Nucleus accumbens (tissue), 56 donors: ENCODE measurements at places on chromosomes 1 and 21.

DNA sequence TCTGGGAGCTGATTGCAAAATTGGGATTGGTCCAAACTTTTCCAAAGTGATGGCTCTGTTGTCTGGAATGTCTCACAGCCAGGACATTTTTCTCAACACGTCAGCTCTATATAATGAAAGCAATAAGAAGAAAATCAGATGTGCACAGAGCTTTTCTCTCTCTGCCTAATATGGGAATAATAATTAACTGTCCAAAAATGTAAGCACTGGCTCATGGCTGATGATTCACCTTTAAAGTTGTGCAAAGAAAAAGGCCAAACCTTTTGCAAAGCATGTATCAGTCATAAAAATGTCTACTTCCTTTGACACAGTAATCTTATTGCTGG is 30.4 kb downstream of the ZNF281 start:
- no peak for DNase-seq

DNA sequence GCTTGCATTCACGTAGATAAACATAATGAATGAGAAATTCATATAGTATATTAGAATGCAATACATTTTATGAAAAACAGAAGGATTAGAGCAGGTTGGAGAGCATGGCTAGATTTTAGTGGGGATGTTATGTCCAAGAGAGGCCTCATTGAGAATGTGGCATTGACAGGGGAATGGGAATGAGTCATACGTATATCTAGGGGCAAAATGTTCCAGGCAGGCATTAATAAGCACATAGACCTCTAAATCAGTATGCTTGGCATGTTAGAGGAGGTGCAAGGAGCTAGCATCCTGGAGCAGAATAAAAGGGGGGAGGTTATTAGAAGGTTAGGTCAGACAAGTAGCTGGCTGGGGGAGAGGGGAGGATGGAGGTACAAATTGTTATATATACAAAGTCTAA is 93.0 kb downstream of the USH2A start:
- no peak for DNase-seq

GRCh38 chr21:42937960-42938605 is 12.7 kb upstream of the ERVH48-1 start:
- no peak for DNase-seq

GRCh38 chr1:51926171-51926812 is 47.8 kb upstream of the NRDC start:
- no peak for DNase-seq

DNA sequence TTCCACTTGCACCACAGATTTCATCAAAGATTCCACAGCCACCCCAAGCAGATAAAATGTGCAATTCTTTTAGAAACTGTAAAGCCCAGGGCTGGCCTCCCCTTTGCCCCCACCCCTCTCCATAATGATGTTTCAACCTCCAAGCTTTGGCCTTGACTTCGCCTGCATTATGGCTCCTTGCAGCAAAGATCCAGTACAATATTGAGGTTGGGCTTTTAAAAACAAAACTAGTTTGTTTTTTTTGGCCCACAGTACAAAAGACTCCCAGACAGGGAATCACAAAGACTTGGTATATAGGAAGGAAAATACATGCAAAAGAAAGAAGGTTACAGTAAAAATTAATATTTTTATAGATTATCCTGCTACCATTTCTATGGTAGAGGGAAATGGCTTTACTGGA is 356.5 kb upstream of the PTBP2 start:
- no peak for DNase-seq

DNA sequence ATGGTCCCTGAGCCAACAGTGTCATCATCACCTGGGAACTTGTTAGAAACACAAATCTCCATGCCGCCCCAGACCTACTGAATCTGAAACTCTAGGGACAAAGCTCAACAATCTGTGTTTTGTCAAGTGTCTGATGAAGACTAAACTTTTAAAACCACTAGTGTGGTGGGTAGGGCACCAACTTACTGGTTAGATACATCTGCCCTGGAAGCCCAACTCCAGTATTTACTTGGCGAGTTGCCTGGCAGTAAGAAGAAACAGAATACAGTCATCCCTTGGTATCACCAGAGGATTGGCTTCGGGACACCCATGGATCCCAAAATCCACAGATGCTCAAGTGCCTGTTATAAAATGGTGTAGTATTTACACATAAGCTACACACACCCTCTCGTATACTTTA is 367.9 kb upstream of the DUSP10 start:
- no peak for DNase-seq

DNA sequence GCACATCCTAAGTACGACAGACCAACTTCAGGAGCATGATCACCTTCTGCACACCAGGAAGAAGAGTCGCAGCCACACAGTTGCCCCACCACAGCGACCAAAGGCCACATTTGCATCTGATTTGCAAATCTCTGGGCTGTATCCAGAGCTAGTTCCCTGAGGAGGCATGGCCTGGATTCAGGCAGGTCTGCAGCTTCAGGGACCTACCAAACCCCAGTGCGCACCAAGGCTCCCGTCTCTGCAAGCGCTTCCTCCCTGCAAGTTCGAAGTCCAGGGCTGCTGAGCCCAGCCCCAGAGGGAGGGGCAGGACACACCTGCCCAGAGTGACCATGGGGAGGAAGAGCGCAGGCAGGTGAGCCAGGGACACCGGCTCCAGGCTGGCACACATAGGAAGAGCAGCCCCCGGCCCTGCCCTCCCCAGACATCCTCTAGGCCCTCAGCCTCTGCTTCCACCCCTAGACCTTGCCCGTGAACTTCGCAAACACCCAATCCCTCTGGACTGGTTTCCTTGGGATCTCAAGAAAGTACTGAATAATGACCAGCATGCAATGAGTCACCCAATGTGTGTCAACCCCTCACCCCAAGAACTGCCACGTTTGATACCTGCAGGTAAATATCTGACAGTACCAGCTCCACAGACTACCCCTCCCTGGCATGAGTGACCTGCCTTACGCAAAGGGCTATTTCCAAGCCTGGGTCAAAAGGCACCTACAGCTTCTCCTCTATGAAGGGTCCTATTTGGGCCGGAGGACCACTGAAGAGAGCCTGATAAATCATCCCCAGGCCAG is 36.8 kb downstream of the CASZ1 start:
- DNase-seq, result no peak

GRCh38 chr1:246775531-246776385 is 51.5 kb downstream of the SCCPDH start:
- DNase-seq, result no peak

DNA sequence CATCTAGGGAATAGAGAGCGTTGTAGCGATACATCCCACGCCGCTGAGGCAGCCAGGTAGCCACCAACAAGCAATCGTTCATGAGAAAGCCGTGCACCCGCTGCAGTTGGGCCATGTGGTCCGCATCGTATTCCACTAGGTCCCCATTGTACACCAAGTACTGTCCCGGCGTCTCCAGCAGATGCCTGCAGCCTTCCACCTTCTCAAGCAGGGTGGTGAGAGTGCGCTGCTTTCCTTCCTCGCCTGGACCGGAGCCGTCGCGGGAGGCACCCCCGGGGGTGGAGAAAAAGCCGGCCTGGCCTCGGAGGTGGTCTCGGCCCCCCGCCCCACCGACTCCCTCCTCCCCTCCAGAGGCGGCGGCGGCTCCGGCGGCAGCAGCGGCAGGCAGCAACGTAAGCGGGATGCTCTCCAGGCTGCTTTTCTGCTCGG is 595 bp downstream of the EXOC8 start:
- no peak for DNase-seq

GRCh38 chr21:34996304-34997101 is 52.6 kb downstream of the RUNX1 start:
- no peak for DNase-seq

DNA sequence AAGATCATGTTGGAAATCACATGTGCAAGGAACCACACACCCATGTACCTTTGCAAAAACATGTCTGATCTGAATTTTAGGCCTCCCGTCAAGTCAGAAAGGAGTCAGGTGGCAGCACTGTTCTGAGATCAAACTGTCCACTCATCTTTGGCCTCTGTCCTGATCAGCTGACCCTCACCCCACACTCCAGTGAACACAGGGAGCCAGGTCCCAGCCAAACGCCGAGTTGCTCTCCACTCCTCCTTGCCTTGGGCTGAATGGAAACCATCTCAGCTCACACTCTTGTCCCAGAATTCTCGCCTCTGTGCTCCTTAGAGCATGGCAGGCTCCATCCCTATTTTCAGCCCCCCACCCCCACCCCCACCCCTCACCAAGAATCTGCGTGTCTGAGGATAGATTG is 4.6 kb upstream of the RNF186 start:
- no peak for DNase-seq

DNA sequence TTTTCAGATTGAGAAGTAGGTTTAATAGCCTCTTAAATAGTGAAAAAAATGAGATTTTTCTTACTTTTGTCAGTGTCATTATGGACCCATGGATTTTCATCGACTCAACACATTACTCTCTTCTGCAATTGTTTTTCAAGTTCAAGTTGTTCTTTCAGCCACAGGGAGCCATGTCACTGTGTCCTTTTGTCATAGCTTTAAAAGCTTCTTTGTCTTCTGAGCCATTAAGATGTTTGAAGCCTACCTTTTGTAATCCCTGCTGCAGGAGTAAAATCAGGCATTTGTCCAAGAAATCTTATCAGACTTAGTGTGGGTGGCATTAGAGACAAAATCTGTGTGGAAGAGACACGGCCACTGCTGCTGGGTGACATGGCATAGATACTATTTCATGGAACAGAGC is 92.8 kb upstream of the ZP4 start:
- DNase-seq, result no peak

- DNase-seq, result no peak
These were observed 1563.7 kb downstream of the NCAM2 start for GRCh38 chr21:22561946-22562345.

DNA sequence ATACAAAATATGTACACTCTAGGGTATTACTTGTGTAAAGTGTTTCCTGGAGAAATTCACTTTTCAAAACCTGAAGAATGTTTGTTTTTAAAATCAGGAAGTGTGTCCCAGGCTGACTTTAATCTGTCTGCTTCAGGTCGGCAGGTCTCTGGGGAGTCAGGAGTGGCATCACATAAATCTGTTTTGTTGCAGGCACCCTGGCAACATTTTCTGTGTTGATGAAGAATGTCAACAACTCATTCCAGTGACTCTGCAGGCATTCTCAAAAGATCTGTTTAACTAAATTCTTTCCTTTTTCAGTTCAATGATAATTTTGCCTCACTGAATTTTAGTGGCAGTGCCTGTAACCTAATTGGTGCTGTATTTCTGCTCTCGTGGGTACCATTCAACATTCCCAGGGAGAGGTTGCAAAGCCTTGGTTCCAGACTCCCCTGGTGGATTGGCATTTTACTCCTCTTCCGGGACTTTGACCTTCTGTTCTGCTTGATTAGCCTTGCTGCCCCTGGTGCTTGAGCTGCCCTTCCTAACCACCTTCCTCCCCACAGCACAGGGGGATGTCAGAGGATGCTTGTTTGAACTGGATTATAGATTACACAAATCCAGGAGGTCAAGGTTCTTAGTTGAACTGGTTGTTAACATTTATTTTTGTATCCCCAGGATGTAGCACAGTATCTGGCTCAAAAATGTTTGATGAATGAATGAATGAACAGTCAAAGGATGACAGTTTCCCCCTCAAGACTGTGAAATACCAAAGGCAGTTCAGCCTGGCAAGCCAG is 55.4 kb upstream of the LPGAT1 start:
- DNase-seq, result no peak

DNA sequence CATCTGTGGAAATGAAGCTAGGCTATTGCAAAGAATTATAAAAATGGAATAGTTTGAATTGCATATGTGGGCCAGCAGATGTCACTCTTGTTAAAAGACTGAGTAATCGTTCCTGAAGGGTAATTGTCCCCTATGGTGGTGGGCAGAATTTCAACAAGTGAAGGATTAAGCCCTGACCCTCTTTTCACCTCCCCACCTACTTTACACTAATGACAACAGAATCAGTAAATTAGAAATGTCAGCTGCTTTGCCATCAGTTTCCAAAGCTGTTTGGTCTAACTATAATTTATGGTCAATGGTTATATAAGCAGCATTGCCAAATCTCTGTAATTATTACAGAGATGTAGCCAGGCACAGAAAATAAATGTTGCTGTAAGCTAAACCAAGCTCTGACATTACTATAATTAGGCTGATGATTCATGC is 898.6 kb downstream of the AMY1C start:
- no peak for DNase-seq

- no peak for DNase-seq
These were observed 17.2 kb upstream of the SLAMF6 start for GRCh38 chr1:160539990-160540858.

GRCh38 chr1:219027146-219027673 is 146.5 kb upstream of the LYPLAL1 start:
- no peak for DNase-seq

GRCh38 chr21:30620080-30620479 is 347 bp upstream of the KRTAP20-4 start:
- DNase-seq, result no peak

DNA sequence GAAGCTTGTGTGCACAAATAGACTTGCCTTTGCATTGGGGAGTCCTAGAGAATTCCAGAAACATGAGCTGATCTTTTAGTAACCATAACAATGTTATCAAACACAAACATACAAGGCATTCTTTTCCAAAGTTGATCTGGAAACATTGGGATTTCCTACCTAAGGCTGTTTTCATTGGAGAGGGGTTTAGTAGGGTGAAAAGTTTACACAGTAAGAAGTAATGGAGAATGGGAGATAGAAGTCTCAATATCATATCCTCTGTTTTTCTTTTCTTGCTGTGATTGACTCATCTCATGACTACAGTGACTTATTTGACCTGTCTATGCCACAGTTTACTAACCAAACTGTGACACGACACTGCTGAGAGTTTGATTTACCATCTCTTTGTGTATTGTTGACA is 65.6 kb upstream of the PLA2G4A start:
- DNase-seq, result no peak

DNA sequence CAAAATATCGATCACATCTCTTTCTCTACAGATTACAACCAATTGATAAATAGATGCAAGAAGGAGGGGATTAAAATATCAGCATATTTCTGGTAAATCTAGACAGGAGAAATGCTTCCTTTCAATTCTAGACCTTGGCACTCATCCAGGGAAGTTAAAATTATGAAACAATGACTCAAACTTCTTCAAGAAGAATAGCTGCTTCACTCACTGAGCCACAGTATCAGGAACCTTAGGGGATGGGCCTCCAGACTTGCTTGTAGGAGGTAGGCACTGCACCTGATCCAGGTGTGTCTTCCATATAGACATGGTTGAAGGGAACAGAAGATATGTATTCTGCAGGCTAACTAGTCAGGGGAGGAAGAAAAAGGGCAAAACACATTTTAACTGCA is 9.8 kb downstream of the SLAMF7 start:
- no peak for DNase-seq

DNA sequence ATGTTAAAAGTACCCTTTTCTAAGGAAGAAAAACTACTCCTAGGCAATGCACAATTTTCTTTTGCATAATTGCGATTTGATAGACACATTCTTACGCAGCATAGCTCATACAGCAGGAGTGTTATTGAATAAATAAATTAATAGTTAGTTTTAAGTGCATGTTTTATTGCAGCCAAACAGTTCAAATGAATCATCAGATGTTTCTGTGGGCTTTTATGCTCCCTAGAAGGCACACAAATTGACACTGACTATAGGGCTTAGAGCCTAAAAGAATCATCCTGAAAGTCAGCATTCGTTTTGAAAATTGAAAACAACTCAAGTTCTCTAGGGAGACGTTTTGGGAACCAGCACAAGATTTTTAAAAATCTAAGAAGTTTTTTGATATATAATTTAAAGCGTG is 411.9 kb downstream of the HLX start:
- no peak for DNase-seq
